ENCODE measurements at places on chromosomes 6 and 20.
A peak's percentile ranks its signal among the peaks of the same experiment; 100 is the strongest.

- no peak for DNase-seq
Measured at GRCh38 chr6:1315560-1316386, 3.9 kb downstream of the FOXQ1 start.

- DNase-seq = no peak
Measured at GRCh38 chr6:5736016-5736738, 270.5 kb downstream of the NRN1 start.

DNA sequence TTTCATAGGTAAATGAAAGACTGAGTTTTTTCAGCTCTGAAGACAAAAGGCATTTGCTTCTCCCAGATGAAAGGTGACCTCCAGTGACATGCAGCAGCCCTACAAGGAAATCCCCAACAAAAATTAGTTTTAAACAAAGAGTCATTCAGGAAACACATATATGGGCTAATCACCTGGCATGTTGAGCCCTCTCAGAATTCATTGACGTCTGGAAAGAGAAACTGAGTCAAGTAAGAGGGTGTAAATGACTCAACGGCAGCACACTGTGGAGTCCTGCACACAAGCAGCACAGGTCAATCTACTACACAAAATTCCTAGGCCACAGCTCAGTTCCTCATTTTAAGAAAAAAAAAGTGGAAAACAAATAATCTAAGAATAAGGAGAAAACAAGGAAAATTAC lies 592.3 kb downstream of the EPHA7 start:
- DNase-seq = no peak

DNA sequence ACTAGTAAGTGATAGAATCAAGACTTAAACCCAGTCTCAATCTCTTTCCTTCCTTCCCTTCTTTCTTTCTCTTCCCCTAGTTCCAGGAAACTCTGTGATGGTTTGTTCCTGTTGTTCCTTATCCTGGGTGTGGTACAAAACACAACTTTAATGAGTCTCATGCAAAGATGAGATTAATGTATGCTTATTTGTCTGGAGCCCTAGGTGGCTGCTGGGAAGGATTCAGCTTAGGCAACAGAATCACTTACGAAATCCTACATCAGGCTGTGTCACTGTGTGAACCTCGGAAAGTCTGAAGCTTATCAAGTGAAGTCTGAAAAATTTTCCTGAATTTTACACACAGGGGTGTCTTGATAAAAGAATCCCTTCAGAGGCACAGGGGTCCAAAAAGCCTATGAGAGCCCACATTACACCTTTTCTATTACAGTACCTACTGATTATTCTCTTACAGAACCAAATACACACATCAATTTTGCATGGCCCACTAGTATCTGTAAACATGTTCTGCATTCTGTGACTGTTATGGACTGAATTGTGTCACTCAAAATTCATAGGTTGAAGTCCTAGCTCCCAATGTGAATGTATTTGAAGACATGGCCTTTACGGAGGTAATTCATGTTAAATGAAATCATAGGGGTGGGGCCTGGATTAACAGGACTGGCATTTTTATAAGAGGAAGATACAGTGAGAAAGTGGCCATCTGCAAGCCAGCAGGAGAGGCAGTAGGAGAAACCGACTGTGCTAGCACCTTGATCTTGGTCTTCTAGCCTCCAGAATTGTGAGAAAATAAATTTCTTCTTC lies 144.7 kb downstream of the MYB start:
- DNase-seq = no peak

DNA sequence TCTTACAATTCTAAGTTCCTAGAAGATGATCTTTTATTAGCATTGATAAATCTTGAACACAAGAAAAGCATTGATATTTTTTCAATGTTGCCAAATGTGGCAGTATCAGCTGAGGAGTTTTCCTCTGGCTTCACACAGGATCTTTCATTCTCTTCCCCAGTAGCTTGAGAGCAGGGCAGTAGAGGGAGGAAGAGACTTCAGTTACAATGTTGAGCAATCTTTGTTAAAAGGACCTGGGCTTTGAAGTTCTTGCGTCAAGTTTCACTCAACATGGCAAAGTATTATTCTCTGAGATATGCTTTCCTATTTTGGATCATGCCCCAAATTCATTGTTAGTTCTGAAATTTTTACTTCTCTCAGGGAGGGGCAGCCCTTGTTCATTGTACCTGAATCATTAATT lies 238.0 kb downstream of the COL12A1 start:
- no peak for DNase-seq

DNA sequence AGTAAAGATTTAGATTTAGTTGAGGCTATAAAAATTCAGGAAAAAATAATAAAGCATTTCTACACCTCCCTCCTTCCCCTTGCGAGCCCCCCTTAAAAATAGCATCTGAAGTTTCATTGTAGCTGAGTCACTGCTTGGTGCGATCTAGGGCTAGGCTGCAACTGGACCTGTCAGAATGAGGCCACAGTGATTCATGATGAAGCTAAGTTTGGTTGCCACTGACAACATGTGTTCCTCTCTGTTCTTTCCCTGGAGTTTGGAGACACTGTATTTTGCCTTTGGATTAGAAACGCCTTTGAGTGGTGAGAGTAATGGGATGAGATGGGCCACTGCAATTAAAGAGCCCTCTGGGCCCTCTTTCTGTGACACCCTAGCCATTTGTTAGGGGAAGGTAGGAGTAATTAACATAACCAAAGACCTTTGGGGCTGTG lies 334.1 kb downstream of the NRN1 start:
- DNase-seq = peak; percentile 93

DNA sequence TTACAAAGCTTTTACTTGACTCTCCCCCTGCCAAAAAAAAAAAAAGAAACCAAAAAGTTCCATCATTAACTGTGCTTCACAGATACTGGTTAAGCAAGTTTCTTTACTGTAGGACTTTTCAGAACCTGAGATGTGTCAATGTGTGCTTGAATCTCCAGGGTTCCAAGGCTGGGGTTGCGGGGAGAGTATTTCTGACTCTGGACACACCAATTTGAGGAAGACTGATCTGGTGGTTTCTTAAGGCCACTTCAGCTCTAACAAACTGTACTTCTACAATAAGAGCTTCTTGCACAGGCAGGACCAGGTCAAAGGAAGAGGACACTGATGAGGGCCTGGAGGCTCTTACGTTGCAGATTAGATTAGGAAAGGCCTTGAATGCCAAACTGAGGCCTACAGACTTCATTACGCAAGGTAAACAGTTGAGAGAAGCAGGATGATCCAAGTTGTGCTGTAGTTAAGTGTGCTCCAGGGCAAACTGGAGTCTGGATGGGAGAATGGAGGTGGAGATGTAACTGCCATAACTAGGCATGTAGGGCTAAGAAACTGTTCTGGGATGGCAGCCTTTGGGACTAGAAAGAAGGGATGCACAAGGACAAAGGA lies 24.4 kb downstream of the COMMD7 start:
- no peak for DNase-seq

DNA sequence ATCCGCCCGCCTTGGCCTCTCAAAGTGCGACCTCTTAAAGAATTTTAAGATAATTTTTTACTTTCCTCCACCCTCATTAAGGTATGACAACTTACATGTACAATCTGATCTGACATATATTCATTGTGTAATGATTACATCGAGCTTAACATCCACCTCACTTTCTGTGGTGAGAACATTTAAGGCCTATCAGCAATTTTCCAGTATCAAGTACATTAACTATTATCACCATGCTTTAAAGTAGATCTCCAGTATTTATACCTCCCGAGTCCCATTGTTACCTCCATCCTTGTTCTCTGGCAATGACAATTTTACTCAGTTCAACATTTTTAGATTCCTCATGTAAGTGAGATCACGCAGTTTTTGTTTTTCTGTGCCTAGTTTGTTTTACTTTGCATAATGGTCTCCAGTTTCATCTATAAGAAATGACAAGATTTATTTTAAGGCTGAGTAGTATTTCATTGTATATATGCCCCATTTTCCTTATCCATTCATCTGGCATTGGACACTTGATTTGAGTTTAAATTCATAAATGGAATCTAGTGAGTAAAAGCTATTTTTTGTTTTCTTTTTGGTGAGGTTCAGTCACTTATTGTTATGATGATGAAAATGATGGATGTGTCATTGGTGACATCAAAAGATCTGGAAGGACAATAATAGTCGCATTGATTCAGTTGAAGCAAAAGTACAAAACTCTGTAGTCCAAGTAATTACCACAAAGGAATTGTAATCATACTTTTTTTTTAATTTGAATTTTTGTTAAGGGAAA lies 87.0 kb downstream of the OR2B2 start:
- DNase-seq = no peak

DNA sequence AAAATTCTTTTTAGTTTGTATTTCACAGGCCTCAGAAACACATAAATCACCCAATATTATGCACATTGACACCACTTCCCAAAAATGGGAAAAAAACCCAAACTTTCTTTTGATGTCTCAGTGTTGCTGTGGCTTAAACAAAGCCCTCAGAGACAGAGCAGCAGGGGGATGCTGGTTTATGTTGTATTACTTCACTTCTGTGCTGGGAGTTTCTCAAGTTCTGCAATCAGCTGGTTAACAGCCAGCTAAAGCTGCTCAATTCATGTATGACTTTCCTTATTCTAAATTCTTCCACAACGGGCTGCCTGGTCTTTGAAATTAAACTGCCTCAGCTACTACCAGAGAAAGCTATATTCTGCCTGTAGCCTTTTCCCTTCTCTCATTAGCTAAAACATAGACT lies 5.6 kb downstream of the FILIP1 start:
- no peak for DNase-seq

GRCh38 chr6:114096561-114097172 lies 125.7 kb upstream of the HDAC2 start:
- peak; percentile 32 for DNase-seq

- DNase-seq = peak; percentile 54
Measured at GRCh38 chr6:71852948-71853347, 33.4 kb upstream of the RIMS1 start.

DNA sequence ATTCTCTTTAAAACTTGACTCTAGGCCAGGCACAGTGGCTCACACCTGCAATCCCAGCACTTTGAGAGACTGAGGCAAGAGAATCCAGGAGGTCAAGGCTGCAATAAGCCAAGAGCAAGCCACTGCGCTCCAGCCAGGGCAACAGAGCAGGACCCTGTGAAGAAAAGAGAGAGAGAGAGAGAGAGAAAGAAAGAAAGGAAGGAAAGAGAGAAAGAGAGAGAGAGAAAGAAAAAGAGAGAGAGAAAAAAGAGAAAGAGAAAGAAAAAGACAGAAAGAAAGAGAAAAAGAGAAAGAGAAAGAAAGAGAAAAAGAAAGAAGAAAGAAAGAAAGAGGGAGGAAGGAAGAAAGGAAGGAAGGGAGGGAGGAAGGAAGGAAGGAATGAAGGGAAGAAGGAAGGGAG lies 76.7 kb downstream of the RIN2 start:
- DNase-seq = no peak

- DNase-seq = no peak
Measured at GRCh38 chr6:49653942-49654341, 17.3 kb upstream of the RHAG start.

- no peak for DNase-seq
Measured at GRCh38 chr6:100339574-100340255, 125.0 kb downstream of the SIM1 start.

DNA sequence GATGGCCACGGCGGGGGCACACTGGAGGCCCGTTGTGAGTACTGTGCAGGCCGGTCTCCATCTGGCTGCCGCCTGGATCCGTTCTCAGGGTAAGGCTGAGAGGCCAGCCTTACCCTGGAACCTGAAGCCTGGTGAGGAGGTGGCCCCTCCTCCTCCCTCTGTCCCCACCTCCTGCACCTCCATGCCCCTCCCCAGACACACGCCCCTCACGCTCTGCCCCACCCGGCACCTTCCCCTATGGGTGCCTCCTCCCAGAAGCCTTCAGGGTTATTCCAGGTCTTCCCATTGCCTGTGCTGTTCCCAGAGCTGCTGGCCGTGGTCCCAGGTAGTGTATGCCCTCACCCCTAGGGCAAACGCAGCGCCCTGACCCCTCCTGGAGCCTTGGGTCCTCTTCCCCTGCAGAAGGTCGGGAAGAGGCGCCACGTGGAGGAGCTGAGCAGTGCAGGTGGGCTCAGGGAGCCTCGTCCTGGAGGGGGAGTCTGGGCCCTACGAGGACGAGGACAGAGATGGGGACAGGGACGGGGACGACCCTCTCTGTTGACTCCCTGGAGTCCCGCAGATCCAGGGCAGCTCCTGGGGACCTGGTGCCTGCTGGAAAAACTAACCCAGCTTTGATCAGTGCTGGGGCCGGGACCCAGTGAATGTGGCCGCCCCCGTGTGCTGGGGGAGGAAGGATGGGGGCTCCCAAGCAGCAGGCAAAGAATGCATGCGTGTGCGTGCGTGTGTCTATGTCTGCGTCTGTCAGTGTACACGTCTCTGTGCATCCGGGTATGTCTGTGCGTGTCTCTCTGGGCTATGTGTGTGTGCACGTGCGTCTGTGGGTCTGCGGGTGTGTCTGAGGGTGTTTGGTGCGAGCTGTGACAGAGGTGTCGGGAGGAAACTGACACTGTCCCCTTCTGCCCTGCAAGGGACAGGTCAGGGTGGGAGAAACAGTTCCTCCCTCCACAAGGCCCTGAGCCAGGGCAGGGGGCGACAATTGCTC lies 8.2 kb upstream of the HRH3 start:
- no peak for DNase-seq

DNA sequence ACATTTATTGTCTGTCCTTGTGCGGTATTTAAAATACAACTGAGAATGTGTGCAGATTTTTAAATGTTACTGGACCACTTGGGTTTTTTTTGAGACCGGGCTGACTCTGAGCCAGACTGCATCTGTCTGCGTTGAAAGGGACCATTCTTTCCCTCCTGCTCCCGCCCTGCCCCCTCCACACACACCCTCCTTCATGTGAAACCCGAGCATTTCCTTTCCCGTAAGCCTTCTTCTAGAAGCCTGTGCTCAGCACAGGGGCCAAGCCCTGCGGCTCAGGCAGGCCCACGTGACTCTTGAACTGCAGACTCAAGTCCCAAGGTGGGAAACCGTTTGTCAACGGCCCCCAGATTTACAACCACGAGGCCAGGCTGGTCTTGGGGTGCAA lies 82.7 kb upstream of the FOXC1 start:
- peak; percentile 35 for DNase-seq

GRCh38 chr6:138038142-138038870 lies 68.9 kb downstream of the PERP start:
- no peak for DNase-seq

- no peak for DNase-seq
Measured at GRCh38 chr6:157300006-157300405, 23.3 kb downstream of the TMEM242 start.

GRCh38 chr6:150905769-150906168 lies 40.3 kb downstream of the MTHFD1L start:
- DNase-seq = no peak
